ENCODE measurements at places on chromosomes 5 and 9.

- DNase-seq, result no peak
These were observed 48.1 kb downstream of the IQGAP2 start for GRCh38 chr5:76451031-76451701.

DNA sequence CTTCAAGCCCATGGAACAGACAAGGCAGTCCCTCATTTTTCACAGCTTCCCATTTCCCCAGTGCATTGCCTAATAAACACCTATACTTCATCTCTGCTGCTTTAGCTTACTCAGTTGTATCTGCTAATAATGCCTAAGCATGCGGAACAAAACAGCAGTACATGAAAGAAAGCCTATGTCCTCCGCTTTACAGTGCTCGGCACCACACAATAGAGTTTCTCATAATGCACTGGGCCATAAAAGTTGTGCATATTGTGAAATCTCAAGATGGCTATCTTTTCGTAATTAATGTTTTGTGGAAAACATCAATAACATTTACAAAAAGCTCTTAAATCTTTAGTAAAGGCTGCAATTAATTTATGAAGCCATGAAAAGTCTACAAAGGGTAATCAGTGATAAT lies 69.3 kb downstream of the DENND1A start:
- DNase-seq, result no peak

DNA sequence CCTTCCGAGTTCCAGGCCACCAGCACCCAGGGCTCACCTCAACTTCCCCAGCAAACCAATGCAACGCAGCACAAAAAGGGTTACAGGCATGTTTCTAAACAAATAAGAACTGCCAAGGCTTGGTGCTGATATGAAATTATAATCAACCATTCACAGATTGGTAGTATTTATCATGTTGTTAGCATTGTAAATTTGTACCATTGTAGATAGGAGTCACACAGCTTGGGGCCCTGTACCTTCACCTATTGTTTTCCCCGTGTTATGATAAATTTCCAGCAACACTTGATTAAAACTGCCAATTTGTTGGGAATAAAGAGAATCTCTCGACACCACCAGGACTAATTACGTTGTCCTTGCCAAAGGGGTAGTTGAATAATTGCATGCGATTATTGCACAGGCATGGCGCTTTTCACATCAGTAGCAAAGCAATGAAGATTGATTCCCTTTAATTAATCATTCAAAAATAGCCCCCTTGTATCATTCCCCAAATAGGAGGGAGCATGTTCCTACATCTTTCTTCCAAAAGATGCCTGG lies 454.1 kb downstream of the ZNF608 start:
- DNase-seq, result no peak

GRCh38 chr9:94005272-94005901 lies 50.2 kb upstream of the BARX1 start:
- DNase-seq, result no peak

DNA sequence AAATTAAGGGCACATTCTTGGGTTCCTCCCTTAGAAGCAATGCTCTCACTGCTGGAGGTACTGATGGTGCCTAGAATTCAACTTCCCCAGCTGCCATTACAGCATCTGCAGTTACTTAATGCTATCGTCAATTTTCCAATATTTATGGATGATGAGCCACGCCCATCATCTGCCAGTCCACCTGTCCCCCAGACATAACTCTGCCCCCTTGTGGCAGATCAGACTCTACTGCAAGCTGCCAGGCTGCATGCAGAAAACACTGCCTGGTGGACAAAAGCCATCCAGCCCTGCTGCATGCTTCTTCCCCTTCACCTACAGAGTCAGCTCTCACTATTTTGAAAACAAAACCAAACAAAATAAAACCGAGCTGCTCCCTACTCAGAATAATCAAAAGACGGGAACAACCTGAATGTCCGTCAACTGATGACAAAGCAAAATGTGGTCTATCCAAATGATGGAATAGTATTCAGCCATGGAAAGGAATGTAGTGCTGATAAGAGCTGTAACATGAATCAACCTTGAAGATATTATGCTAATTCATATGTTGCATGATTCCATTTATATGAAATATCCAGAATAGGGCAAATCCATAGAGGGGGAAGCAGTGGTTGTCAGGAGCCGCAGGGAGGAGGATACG lies 66.4 kb downstream of the RETREG1 start:
- peak; percentile 56 for DNase-seq

- no peak for DNase-seq
These were observed 14.9 kb upstream of the ADAM19 start for GRCh38 chr5:157590478-157590877.

- no peak for DNase-seq
These were observed 39.1 kb downstream of the FGD3 start for GRCh38 chr9:92986176-92987119.
